ENCODE measurements at places on chromosomes 5 and 9.

DNA sequence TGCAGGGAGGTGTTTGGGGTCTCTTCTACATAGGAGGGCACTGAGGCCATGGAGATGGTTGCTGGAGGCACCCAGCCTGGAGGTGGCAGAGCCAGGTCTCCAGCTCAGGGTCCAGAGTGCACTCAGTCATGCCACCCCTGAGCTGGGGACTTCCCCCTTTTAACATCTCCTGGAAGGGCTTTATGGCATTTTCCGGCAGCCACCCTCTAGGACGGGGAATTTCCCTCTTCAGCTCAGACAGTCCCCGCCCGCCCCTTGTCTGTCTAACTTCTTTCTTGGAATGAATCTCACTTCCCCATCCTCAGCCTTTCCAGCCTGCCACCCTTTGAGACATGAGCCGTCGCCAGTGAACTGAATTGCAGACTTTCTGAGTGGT, 49.9 kb downstream of the COL15A1 start:
- no peak for DNase-seq

DNA sequence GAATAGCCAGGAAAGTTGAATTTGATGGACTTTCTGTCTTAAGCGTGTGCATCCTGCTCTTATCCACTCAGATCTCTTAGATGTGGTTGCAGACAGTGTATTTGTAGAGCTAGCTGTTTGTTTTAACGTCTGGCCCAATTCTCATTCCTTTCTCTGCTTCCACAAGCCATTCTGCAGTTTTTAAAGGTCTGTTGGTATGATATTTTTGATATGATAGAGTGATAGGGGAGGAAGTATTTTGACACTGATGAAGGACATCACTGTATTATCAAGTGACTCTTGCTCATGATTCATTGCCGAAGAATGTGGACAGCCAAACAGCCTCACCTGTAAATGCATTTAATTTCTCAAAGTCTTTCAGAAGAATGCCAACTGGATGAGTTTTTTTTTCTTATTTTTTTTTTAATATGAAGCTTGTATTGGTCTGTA, 4.5 kb downstream of the TJP2 start:
- DNase-seq: peak; percentile 10

GRCh38 chr9:113985968-113986585, 92.0 kb downstream of the AMBP start:
- peak; percentile 1 for DNase-seq

- DNase-seq: no peak
Observed at GRCh38 chr5:148801682-148802276, 24.6 kb upstream of the ADRB2 start.

- peak; percentile 19 for DNase-seq
Observed at GRCh38 chr9:114366334-114367128, 21.3 kb downstream of the AKNA start.

GRCh38 chr5:170579601-170580000, 75.8 kb downstream of the KCNIP1 start:
- no peak for DNase-seq

All from DMS53 (cell line).